Retinal pigment epithelial cell (primary cell): ENCODE measurements at places on chromosomes 4 and X.
A peak's percentile ranks its signal among the peaks of the same experiment; 100 is the strongest.

- no peak for DNase-seq
These were observed 788.0 kb downstream of the C4orf33 start for GRCh38 chr4:129883996-129884395.

GRCh38 chr4:17561195-17561909 lies 15.6 kb upstream of the LAP3 start:
- no peak for DNase-seq

GRCh38 chr4:57211131-57211530 lies 100.9 kb upstream of the IGFBP7 start:
- DNase-seq: no peak

- no peak for DNase-seq
These were observed 494.7 kb downstream of the TRAM1L1 start for GRCh38 chr4:116590648-116591047.

DNA sequence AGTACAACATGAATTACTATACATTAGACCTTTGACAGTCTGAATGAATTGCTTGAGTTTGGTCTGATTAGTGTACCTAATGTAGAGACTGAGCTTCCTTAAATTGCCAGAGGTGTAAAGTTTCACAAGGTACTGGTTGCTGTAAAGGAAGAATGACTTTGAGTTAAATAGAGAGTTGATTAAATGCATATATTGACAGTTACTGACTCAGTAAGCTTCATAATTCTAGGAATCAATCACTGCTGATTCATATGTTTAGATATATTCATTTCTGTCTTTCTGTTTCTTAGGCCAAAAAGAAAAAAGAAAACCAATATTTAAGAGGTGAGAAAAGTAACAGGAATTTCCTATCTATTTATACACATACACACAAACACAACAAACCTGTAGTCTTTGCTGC lies 16.2 kb upstream of the ART3 start:
- DNase-seq: no peak

DNA sequence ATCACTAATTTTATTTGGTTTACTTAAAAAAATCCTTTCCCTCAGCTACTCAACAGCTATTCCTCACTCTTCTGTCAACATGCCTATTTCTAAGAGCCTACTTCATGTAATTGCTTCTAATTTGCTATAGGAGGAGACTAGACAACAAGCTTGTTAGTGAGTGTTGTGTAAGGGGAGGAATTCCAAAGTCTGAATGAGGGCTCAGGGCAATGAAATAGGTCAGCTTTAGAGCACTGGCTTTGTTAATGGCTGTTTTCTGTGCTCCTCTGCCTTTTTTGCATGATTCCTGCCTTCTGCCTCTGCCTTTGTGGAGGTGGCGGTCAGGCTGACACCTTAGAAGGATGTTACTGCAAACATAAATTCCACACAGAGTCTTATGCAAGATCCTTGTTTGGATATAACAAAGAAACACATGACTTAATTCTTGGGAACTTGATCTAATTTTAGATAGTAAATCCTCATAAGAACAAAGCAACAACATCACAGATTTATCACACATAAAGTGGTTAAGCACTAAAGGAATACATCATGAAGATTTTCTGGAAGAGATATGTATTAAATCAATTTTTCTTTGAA lies 15.0 kb upstream of the PAGE1 start:
- DNase-seq: no peak

- no peak for DNase-seq
These were observed 210.1 kb upstream of the NHS start for GRCh38 chrX:17164941-17165340.

DNA sequence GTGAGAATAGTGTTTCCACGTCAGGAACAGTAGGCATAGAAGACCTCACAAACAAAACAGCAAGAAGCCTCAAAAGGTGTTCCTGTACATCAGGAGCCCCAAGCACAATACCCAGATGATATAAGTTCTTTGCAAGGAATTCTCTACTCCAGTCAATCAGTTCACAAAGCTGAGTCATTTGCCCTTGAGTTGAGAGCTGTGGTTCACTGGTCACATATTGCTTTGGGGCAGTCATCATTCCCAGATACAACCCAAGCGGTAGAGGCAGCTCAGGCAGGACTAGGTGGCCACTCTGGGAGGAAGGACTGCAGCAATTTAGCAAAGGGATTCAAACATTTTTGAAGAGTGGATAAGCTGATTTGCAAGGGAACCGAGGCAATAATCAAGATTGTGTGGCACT lies 551.5 kb upstream of the ZFP42 start:
- DNase-seq: no peak

DNA sequence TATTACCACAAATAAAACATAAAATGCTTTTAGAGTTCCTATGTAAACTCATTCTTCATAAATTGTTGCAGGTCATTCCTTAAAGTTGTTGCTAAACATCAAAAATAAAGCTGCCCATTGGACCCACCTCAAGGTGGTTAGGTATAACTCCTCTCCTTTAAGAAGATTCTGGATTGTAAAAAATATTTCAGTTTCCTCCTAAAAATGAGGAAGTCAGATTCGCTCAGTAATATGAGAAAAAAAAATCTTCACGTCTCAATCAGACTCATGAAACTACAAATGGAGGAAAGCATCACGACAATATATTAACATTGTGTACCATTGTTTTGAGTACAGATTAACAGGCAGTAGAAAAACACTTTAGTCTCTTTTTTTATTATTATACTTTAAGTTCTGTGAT lies 105.9 kb downstream of the DDX60 start:
- DNase-seq: no peak

- DNase-seq: no peak
These were observed 104.6 kb upstream of the ETNPPL start for GRCh38 chr4:108867476-108867875.

GRCh38 chr4:123477711-123478209 lies 81.2 kb downstream of the SPRY1 start:
- DNase-seq: no peak

DNA sequence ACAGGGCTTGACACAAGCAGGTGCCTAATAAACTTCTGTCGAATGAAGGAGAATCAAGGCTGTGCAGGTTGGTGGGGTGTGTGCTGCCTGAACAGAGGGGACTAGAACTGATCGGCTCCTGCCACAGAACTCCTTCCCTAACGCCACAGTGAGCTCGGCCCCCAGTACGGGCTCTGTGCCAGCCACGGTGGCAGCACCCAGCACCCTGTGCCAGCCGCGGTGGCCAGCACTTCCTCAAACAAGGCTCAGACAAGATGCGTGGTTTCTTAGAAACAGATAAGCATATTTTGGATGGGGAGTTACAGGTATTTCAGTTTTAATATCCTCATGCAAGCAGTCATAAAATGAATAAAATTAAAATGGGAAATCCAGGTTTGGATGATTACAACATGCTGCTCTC lies 26.0 kb upstream of the C4orf50 start:
- DNase-seq: no peak

DNA sequence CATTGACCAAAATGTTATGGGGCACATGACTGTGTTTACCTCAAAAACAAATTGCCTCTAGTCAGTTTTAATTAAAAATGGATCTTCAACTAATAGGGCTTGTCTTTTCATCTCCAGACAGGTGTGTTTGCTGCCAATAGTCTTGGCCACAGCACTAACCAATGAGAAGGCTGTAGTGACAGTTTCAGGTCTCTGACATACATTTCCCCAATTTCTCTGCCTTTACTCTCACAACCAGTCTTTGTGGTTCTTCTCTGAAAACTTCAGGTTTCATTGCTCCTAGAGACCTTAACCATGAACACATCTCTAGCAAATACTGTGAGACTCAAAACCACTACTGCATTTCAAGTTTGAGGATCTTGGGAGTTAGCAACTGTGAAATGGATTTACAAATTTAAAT lies 3.5 kb upstream of the EDNRA start:
- DNase-seq: no peak

DNA sequence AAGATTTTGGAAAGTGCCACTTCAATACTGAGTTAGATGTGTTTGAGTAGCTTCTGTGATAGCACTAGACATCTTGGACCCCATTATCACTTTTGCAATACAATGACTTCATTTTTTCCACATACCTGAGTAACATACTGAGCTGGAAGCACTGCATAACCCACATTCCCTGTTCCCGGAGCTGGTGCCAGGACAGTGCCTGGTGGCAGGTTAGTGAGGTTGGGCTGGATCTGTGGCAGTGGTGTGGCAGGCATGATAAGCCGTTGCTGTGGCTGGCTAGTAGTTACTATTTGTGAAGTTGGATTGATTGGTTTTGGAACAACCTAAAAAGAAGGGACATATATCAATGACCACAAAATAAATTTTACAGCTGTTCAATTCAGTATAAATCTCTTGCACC lies 38.9 kb downstream of the THAP9 start:
- no peak for DNase-seq

- no peak for DNase-seq
These were observed 27.7 kb downstream of the HAND2 start for GRCh38 chr4:173502282-173502681.

- no peak for DNase-seq
These were observed 208.7 kb downstream of the PDGFC start for GRCh38 chr4:156762851-156763250.

GRCh38 chr4:32037399-32037798 lies 1317.2 kb downstream of the PCDH7 start:
- no peak for DNase-seq

DNA sequence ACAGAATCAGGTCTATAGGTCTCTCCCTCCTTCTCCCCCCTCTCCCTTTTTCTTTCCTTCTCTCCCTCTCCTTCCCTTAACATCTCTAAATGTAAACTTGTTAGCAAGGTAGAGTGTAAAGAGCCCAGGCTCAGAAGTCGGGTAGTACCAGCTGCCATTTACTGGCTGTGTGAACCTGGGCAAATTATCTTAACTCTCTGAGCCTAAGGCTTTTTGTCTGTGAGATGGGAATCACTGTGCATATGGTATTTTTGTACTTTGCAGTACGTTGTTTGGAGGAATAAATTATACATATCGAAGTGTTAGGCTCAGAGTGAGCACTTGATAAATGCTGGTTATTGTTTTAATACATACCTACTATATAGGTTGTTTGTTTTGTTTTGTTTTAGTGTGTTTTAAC lies 154.0 kb downstream of the RBMX2 start:
- no peak for DNase-seq

GRCh38 chrX:1222531-1223241 lies 10.2 kb upstream of the CRLF2 start:
- DNase-seq: no peak

- no peak for DNase-seq
These were observed 17.5 kb downstream of the ANKRD50 start for GRCh38 chr4:124694946-124695598.

- DNase-seq: no peak
These were observed 190.5 kb downstream of the PACRGL start for GRCh38 chr4:20890761-20891160.

GRCh38 chrX:13742397-13743176 lies 8.0 kb downstream of the OFD1 start:
- DNase-seq: peak; percentile 55

- no peak for DNase-seq
These were observed 108.9 kb downstream of the NR3C2 start for GRCh38 chr4:148333265-148333664.

- no peak for DNase-seq
These were observed 55.6 kb downstream of the CYLC1 start for GRCh38 chrX:83916525-83916924.

- DNase-seq: no peak
These were observed 1.8 kb downstream of the BGN start for GRCh38 chrX:153496590-153496959.

DNA sequence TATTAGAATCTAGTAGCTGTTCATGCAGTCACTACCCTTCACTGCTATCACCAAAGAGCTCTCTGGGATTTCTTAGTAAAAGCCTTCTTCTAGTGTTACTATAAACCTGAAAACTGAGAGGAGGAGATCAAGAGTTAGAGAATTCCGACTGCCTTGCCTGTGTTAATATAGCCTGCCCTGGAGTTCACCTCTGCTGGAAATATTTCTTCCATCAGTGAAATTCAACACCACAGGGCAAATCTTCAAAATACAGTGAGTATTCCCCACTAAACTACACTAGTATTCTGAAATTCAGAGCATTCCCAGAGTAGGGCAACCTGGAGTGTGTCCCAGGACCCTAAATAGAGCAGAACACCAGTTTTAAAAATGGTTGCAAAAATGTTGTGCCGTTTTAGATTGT lies 301.1 kb downstream of the ARHGAP24 start:
- no peak for DNase-seq

DNA sequence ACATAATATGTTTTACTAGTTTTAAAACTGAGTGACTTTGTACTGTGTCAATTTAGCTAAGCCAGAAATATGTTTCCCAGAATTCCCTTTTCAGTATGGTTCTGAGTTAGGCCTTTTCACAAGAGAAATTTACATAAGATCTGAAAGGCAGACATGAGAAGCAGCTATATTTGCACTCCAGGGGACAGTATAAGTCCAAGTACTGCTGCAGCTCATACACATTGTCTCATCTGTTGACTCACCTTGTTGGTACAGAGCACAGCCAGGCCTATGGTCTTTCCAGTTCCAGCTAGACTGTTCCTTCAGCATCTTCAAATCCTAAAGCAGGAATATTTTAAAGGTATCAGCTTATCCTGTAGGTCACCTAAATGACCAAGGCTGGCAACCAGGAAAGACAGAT lies 53.5 kb downstream of the BMP3 start:
- no peak for DNase-seq

- no peak for DNase-seq
These were observed 56.4 kb upstream of the MAP3K15 start for GRCh38 chrX:19571711-19572110.

DNA sequence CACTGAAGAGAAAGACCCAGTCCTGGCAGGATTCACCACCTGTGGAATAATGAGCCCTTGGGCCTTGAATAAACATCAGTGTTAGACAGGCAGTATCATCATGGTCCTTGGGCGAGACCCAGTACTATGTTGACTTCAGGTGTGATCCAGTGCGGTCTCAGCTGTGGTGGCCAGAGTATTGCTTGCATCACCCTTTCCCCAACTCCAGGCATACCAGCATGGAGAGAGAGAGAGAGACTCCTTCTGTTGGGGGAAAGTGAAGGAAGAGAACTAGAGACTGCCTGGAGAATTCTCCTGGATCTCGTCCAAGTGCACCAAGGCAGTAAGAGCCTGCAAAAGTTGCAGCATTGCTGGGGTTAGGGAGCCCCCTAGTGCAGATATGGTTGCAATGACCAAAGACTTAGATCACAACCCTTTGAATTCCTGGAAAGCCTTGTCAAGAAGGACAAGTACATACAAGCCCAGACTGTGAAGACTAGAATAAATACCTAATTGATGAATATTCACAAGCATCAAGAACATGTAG lies 61.1 kb upstream of the VAMP7 start:
- DNase-seq: peak; percentile 44

GRCh38 chr4:47386561-47387235 lies 76.8 kb downstream of the COMMD8 start:
- no peak for DNase-seq

- no peak for DNase-seq
These were observed 159.6 kb upstream of the CTSO start for GRCh38 chr4:156113138-156113765.

DNA sequence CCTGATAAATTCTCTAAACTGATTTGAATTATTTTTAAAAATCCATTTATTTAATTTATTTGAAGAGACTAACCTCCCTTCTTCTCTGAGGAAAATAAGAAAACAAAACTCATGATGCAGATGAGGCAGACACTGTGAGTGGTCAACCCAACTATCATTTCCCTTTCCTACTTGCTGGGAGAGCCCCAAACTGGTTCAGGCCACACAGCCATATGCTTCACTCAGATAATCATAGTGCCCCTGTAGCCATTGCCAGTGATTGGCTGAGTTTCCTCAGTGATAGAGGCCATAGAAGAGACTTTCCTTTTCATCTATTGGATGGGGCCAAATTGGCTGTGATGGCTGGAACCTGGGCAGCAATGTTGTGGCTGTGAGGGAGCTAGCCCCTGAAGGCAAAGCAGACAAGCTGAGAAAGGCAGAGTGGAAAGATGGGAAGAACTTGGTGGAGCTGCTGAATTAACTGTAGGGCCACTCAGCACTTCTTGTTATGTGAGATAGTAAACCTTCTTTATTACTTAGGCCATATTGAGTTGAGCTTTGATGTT lies 49.8 kb downstream of the RAB33B start:
- no peak for DNase-seq
